Stimulated activated CD4-positive, alpha-beta T cell treated with anti-CD3 and anti-CD28 coated beads, Interleukin-1b, Interleukin-23, amount 100 ng/mL, for 1 hour (primary cell): ENCODE measurements at places on chromosomes 16 and 17.

DNA sequence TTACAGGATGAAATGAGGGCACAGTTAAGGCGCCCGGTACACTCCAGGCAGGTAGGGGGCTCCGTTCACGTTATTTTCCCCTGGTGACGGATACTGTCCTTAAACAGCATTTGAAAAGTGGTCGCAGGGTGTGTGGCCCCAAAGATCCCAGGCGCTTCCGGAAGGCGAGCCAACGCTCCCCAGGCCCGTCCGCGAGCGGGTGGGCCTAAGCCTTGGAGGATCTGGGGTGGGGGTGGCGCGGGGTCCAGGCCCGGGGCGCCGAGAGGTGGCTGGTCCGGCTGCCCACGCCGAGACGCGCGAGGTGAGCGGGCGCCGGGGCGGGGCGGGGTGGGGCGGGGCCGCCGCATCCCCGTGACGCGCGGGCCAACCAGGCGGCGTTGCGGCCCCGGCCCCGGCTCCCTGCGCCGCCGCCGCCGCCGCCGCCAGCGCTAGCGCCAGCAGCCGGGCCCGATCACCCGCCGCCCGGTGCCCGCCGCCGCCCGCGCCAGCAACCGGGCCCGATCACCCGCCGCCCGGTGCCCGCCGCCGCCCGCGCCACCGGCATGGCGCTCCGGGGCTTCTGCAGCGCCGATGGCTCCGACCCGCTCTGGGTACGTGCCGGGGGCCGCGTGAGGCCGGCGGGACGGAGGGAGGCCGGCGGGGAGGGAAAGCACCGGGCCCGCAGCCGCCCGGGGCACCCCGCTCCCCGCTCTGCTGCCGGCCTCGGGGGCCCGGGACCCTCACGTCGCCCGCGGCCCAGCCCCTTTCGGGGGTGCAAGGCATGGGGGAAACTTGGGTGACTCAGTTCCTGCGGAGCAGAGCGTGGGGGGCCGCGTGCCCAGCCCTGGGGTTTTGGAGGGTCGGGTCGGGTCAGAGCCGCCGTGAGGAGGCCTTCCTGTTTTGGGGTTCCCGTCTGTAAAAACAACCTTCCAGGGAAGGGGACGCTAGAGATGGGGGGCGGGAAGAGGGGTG is at the start of gene ABCC1:
Gene ABCC1 (plus strand): TSS at position 407 of the 951 bp plus-strand sequence. CDS start 136 bp downstream, at position 543.
- no peak for DNase-seq

DNA sequence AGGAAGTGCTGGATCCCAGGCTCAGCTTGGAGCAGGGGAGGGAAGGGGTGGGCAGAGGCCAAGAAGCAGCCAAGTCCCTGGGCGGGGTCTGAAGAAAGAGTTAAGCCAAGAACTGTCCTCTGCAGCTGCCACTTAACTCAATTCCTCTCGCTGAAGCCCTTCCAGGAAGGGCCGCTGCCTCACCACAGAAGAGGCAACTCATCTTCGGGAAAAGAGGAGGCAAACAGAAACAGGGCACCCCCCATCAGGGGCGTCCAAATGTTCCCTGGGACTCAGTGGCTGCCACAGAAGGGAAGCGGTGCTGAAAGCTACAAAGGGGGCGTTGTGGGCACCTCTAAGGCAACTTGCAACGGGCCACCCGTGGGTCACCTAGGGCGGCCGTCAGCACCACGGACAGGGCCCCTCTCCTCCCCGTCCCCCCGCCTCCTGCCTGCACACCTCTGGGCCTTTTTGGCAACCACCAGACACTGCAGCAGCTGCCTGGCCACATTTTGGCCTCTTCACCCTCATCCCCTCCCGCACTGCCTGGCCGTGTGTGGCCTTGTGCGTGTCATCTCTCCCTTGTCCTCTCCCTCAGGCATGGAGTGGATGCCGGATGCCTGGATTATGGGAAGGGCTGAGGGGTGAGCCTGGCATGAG is 2.5 kb downstream of the TLCD3B start:
- no peak for DNase-seq

GRCh38 chr17:2057760-2058585 is 3.1 kb downstream of the HIC1 start:
- DNase-seq: no peak

DNA sequence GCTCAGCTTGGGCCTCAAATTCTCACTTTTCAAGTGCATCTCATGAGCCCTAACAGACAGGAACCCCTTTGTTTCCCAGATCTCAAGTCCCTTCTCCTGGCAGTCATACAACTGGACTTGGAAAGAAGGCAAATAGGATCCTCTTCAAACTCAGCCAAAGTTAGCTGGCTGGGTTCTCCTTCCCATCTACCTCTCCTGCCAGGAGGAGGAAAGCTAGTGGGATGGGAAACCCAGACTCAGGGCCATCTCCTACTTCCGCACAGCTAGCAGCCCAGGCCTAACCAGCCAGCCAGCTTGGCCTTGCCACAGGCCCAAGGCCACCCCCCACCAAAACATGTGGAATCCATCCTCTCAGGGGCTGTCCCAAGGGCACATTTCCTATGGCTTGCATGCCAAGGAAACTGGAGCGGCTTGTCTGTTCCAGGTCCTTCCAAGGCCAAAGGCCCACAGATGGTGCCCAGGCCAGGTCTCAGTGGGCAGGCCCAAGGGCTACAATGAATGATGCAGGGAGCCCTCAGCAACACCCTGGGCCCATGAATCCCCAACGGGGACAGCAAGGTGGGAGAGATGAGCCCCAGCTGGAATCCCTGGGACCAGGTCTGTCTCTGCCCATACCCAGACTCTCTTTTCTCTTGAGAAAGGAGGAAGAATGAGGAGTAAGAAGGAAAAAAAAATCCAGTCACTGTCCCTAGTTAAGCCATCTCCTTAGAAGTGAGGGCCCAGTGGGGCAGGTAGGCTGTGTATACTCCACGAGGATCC is 1.7 kb downstream of the SMARCD2 start:
- no peak for DNase-seq

GRCh38 chr17:6683081-6683684 is 30.0 kb downstream of the SLC13A5 start:
- DNase-seq: no peak

DNA sequence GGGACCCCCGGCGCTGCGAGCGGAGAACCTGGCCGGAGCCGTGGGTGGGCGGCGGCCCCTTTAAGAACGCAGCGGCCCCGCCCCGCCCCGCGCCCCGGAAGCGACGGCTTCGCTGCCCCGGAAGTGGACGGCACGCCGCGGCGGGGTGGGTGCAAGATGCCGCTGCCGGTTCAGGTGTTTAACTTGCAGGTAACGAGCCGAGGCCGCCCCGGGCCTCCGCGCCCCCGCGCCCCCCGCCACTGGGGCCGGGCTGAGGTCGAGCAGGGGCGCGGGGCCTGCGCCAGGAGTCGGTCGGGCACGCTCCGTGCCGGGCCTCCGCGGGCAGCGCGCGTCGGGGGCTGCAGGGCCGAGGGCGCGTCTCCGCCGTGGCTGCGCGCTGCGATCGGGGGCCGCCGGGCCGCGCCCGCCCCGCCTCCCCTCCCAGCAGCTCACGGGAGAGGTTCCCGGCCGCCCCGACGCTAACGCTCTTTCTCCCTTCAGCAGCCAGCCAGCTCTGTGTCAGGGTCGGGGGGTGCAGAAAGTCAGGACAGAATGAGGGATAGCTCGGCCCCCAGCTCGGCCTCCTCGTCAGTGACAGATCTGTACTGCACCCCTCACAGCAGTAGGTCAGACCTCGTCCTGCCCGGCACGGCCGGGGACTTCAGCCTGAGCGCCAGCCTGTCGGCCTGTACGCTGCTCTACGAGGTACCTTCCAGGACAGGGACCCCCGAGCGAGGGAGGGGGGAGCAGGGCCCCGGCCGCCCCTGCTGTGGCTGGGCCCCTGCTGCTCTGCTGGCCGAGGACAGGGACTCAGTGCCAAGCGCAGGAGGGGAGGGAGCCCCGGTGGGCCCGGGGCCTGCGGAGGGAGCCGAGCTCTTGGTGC is at the start of the genes GPS1 and RFNG:
Gene GPS1 (plus strand): TSS at position 123 of the 862 bp plus-strand sequence. CDS start 34 bp downstream, at position 157.
Gene RFNG (minus strand): TSS at position 36 of the 862 bp plus-strand sequence. CDS start 45 bp downstream, outside the sequence.
- peak; percentile 53 for DNase-seq

GRCh38 chr16:65002265-65002664 is 119.6 kb downstream of the CDH11 start:
- DNase-seq: no peak

GRCh38 chr16:78770353-78771091 is 671.1 kb downstream of the WWOX start:
- DNase-seq: peak; percentile 65

- DNase-seq: no peak
Observed at GRCh38 chr16:49456763-49457162, 83.2 kb downstream of the C16orf78 start.

DNA sequence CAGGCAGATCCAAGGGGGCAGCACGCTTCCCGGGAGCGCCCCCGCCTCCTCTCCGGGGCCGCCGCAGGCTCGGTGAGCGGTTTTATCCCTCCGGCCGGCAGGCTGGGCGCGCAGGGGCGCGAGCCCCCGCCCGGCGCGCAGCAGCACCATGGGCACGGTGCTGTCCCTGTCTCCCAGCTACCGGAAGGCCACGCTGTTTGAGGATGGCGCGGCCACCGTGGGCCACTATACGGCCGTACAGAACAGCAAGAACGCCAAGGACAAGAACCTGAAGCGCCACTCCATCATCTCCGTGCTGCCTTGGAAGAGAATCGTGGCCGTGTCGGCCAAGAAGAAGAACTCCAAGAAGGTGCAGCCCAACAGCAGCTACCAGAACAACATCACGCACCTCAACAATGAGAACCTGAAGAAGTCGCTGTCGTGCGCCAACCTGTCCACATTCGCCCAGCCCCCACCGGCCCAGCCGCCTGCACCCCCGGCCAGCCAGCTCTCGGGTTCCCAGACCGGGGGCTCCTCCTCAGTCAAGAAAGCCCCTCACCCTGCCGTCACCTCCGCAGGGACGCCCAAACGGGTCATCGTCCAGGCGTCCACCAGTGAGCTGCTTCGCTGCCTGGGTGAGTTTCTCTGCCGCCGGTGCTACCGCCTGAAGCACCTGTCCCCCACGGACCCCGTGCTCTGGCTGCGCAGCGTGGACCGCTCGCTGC is 832 bp downstream of the CDK5R1 start:
- DNase-seq: no peak

- no peak for DNase-seq
Observed at GRCh38 chr17:38984666-38985065, 17.5 kb upstream of the FBXO47 start.

DNA sequence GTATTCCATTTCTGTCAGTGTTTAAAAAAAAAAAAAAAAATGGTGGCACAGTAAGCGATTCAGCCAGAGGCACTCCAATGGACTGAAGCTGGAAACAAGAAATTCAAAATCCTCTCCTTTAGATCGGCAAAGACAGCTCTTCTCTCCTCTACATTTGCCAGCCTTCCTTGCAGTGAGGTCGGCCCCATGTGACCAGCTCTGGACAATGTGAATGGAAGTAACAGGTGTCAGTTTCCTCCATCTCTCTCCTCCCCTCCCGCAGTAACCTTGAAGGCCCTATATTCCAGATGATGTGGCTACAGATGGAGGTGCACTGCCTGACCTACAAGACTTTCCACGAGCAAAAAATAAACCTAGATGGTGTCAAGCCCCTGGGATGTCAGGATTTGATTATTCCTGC is 15.0 kb downstream of the CUEDC1 start:
- no peak for DNase-seq

DNA sequence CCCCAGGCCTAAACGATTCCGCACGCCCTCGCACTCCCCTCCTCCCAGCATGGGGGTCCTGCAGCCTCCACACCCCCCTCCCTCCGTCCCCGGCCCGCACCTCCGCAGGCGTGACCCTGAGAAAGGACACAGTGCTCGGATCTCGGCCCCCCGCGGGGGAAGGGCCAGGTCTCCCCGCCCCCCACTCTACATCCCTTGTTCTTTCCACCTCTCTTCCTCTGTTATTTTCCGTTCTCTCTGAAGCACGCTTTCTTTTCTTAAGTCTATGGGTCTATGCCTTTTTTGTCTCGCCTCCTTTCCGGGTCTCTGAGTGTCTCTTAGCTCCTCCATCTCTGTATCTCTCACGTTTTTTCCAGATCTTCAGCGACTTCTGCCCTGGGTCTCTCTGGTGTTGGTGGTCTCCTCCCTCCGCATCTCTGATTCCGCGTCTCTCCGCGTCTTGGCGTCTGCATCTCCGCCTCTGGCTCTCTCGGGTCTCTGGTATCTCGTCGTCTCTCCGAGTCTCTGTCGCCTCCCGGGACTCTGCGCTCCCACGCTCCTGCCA is 2.1 kb upstream of the HES7 start:
- no peak for DNase-seq

GRCh38 chr16:12793865-12794240 is 9.8 kb downstream of the CPPED1 start:
- no peak for DNase-seq

- DNase-seq: no peak
Observed at GRCh38 chr16:69407702-69408323, 16.6 kb upstream of the CYB5B start.

- DNase-seq: no peak
Observed at GRCh38 chr16:74950511-74950910, 34.4 kb downstream of the WDR59 start.

DNA sequence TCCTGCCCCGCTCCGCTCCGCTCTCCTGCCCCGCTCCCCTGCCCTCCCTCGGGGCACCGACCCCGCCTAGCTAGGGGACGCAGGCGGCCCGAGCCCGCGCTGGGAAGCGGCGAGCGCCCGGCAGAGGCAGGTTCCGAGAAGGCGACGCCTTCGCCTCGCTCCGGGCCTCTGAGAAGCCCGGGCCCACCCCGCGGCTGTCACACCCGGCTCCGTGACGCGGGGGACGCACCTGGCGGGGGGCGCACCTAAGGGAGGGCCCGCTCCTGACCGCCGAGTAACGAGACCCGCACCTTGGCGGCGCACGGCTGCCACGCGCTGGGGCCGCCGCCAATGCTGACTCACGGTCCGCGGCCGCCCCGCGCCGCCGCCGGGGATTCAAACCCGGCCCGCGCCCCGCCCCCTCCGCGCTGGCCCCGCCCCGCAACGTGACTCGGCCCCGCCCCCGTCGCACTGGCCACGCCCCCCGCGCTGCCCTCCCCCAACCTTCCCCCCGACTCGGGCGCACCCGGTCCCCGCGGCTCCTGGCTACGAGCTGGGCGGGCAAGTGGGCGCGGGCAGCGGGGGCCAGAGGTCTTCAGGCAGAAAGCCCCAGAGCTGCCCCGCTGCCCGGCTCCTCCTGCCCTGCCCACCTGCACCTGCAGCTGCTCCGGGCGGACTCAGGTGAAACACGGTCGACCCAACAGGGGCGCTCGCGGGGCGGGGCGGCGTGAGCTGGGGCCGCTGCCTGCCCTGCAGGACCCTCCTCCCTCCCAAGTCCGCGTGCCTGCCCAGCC is 27.8 kb downstream of the GNPTG start:
- peak; percentile 23 for DNase-seq

DNA sequence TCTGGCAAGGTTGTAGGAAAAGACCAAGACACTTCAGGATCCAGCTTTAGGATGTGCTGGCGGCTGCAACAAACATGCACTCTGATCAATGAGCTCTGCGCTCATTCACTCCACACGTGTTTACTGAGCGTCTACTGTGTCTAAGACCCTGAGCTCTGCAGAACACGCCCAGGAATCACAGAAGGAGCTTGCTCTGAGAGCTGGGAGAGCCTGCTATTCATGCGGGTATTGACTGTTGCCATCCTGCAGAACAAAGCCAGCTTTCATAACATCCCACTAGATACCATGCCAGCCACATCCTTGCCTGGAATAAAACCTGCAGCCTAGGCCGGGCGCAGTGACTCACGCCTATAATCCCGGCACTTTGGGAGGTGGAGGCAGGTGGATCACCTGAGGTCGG is 44.1 kb downstream of the NXN start:
- DNase-seq: no peak

DNA sequence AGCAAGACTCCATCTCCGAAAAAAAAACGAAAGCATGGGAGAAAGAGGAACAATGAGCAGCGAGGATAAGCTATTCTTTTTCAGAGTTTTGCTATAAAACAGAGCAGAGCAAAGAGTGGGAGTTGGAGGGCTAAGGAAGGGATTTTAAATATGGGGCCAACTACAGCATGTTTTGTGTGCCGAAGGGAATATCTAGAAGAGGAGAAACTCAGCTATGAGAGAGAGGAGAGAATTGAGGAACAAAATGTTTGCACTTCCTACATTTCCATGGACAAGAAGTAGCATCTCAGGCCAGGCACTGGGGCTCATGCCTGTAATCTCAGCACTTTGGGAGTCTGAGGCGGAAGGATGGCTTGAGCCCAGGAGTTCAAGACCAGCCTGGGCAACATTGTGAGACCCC is 13.1 kb upstream of the GRB2 start:
- DNase-seq: no peak
